ENCODE measurements at places on chromosomes 5 and 9.

- no peak for DNase-seq
Measured at GRCh38 chr9:104143550-104143910, 49.4 kb downstream of the SMC2 start.

DNA sequence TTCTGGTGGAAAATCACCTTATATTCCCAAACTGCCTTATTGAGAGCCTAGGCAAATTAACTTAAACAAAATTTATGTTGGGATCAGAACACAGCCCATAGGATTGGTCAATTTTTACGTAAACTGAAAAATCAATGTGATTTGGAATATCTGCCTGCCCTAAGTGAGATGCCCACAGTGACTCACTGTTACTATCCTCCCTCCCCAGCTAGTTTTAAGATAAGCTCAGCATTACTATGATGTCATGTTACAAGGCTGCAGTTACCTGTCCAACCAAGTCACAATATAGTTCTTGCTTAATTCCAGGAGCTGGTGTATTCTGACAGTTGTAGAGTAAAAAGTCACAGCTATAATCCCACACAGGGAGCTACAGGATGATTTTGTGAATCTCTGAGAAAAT, 23.1 kb downstream of the SKP1 start:
- no peak for DNase-seq

DNA sequence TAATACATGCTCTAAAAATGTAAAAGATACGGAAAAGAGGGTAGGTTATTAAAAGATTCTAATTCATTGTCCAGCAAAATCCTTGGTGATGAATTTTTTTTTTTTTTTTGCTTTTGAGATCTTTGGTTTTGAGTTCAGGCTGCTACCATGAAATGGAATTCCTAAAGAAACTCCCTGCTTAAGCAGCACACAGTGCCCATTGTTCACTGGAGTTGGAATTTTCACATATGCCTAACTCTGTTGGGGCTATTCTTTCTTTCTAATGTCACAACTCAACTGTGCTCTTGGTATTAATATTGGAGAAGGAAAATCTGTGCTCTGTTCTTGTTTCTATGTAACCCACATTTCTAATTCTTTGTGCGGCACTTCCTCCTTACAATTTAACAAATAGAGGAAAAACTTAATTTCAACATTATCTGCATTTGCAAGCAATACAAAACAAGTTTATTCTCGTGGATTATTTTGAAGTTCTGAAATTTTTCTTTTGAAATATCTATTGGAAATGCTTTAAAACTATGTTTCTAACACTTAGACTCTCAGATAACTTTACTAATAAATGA, 21.6 kb downstream of the MATR3 start:
- DNase-seq, result no peak

DNA sequence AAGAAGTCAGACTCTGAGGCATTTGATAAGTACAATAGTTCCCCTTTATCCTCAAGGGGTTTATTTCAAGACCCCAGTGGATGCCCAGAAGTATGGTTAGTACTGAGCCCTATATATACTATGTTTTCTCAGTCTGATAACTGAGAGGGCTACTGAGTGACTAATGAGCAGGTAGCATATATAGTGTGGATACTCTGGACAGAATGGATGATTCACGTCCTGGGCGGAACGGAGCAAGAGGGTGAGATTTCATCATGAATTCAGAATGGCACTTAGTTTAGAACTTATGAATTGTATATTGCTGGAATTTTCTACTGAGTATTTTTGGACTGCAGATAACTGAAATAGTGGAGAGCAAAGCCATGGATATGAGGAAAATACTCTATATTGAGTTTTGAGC, 457.6 kb downstream of the PLK2 start:
- DNase-seq, result peak; percentile 8

DNA sequence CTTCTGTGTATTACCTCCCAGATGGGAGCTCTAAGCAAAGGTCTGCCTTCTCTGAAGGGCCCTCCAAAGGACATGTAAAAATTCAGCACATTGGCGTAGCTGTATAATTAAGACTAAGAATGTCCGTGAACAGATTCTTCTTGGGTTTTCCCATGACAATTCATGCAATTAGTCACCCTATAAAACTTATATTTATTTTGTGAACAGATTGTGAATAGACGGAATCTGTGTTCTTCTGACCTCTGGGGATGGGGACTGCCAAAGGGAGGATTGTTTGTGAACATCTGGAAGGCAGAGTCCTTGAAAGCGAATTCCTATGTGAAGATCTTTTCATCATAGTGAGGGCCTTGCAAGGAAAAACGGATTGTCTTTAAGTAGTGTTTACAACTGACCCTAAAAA, 111.3 kb downstream of the EGFLAM start:
- no peak for DNase-seq

DNA sequence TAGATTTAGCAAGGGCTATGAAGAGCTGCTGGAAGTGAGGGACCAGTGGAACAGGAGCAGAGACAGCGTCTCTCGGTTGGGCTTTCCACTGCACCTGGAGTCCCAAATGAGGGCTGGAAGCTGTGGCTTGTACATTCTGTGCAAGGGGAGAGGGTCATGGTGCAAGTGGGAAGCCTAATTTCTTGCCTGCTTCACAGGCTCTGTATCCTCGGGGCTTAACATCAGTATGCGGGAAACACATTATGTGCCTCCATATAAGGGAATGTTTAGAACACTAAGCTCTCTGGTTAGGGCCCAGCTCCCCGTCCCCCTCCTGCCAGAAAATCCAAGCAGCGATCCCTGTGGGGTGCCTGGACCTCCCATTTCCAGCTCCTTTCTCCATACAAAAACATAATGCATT, 89.0 kb upstream of the NIPAL4 start:
- DNase-seq, result no peak

DNA sequence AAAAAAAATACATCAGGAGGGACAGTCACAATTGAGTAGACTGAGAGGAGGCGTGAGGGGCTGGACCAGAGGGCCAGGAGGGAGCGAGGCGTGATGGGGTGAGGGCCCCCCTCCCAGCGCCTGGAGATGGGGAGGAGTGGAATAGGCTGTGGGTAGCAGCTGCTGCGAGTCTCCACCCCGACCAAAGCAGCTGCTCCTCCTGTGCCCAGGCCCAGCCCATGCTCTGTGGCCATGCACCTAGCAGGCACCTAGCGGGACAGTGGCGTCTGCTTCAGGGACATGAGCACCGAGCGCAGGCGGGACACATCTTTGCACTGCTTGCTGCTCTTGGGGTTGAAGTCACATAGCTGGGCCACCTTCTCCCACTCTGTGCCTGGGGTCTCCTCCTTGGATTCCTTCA, 4.0 kb downstream of the HIGD2A start:
- DNase-seq, result no peak

- no peak for DNase-seq
Measured at GRCh38 chr5:172453206-172453985, 929 bp downstream of the SH3PXD2B start.

DNA sequence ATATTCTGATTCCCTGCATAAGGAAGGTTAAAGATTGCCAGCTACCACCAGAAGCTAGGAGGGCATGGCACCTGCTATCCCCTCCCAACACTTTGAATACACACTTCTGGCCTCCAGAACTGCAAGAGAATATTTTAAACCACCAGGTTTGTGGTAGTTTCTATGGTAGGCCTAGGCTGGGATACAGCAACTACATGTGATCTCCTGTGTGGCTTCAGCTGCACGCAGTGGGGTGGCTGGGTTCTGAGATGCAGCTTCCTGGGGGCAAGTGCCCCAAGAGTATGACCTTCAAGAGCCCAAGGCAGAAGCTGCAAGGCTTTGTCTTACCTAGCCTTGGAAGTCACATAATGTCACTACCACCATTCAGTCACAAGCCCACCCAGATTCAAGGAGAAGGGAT, 39.6 kb downstream of the GCNT4 start:
- DNase-seq, result no peak

DNA sequence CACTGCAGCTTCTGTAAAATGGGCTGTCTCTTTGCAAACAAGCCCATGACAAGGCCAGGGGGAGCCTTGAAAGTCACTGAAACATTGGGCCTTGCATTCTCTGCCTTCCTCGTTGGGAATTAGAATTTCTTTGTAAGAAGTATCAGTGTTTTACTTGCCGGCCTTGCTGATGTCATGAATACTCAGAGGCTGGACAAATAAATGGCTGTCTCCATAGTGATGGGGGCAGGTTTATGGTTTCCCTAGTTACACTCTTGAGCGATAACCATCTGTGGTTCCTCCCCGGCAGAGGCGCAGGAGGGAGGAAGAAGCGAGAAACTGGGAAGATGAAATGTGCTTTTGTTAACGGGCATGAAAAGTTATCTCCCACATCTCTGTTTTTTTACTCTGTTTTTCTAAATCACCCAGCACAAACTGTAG, 272.7 kb upstream of the PANK3 start:
- no peak for DNase-seq

- DNase-seq, result no peak
Measured at GRCh38 chr5:32443541-32444430, 754 bp downstream of the ZFR start.

DNA sequence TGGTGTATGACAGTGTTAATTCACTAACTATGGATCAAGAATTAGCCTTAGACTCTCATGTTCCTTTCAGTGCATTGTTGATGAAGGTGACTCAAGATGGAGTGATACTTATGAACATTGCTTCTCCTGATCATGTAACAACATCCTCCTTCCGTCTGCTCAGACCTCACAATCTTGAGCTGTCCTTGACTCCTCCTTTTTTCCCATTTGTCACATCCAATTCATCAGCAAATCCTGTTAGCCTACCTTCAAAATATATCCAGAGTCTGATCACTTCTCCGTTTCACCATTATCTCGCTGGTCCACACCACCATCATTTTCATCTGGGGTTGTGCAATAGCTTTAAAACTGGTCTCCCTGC, 9.2 kb upstream of the SEMA6A start:
- no peak for DNase-seq

GRCh38 chr5:19270153-19270552, 717.8 kb downstream of the CDH18 start:
- no peak for DNase-seq

DNA sequence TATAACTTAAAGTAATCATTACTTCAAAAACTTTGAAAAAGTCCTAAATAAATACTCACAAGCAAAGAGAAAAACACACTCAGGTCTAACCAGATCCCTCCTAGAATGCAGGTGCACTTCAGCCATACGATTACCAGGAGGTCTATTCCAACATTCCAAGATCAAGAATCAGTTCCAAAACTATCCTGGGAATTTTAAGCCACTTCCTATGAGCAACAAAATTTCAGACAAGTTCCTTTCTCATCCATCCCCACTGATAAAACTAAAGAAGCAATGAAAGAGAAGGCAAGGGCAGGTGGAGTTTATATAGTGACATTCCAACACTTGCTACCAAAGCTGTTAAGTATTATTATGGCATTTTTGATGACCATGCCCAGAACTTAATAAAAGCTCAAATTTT, 29.6 kb downstream of the MLLT3 start:
- DNase-seq, result no peak

DNA sequence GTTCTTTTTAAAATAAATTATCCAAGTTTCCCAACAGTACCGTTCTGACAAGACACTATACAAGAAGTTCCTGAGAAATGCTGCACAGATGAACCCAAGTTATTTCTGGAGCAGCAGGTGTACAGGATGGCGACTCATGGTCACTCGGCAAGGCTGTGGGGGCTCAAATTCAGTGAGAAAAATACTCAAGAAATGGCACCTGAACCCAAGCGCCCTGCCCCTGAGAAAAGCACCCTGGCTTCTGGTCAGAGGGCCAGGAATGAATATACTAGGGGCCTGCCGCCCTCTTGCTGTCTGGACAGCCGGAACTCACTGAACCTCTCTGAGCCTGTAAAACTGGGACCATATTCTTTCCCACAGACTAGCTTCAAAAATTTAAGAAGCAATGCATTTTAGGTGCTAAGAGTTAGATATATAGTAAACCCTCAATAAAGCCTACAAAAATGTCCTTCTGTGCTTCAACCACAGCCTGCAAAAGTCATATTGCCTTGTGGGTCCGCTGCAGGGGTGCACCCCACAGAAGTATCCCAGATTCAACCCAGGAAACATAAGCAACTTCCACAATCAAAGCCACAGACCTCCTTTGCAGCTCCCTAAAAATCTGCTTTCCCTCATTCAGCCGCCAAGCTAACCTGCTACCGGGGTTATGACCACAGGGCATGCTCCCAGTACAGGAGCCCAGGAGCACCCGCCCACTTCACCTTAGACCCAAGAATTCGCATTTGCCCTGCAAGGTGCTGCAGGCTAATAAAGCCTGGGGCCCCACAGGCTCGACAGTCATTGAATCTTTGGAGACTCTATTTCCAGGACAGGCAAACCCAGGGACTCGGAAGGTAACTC, 1.4 kb downstream of the RAPGEF1 start:
- DNase-seq, result no peak

- DNase-seq, result no peak
Measured at GRCh38 chr5:156137071-156137869, 189.7 kb upstream of the SGCD start.

DNA sequence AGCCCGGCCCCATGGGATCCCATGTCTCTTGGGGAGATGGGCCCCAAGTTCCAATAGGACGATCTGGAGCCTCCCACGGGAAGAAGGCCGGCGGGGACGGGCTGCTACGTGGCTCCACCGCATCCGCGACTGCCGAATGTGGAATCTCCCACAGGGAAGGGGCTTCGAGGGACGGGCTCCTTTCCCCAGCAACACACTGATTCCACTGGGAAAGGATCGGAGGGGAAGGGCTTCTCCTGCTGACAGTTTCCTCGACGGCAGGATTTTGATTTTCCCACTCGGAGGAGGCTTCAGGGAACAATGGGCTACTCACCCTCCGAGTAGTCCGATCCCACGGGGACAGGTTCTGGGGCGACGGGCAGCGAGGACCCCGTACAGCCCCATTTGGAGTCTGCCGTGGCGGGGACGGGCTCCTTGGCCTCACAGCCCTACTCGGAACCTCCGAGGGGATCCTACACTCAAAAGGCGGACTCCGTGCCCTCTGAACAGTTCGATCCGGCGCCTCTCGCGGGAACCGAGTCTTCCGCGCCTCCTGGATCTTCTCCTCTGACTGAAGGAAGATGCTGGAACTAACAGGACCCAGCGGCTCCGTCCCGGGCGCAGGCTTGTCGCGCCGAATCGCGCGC, 1.3 kb downstream of the PROB1 start:
- no peak for DNase-seq

GRCh38 chr9:97510797-97511654, 9.6 kb downstream of the TMOD1 start:
- no peak for DNase-seq

GRCh38 chr5:84228266-84228665, 156.4 kb downstream of the EDIL3 start:
- DNase-seq, result no peak

DNA sequence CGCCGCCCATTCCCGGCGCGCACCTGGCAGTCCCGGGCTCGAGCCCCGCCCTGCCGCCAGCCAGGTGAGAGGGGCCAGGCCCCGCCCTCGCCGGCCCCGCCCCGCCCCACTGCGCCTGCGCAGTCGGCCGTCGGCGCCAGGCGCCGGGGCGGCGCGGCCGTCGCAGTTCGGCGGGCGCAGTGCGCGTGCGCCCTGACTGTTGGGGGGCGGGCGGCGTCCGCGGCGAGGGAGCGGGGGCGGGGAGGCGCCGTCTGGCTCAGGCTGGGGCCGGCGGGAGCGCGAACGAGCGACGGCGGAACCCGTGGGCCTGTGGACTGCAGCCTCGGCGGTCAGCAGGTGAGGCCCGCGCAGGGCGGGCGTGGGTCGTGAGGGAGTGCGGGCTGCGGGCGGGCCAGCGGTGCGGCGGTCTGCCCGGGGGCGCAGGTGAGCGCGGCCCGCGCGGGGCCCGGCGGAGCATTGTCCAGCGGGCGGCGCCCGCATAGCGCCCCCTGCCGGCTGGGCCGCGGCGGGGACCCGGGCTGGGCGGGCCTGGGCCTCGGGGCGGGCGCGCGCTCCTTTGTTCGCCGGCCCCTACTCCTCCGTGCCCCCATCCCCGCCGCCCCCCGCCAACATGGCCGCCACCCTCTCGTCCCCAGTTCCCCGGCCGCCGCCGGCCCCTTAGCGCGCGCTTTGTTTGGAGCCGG, at the start of gene SPIN1:
TSS of gene SPIN1 (plus strand) at position 242 of the 683 bp plus-strand sequence. CDS start 38,096 bp downstream, outside the sequence.
- DNase-seq, result no peak
